ENCODE measurements at places on chromosomes 16 and 17.
A peak's percentile ranks its signal among the peaks of the same experiment; 100 is the strongest.

- DNase-seq = no peak
Observed at GRCh38 chr17:74715144-74715543, 2.4 kb upstream of the CD300LF start.

DNA sequence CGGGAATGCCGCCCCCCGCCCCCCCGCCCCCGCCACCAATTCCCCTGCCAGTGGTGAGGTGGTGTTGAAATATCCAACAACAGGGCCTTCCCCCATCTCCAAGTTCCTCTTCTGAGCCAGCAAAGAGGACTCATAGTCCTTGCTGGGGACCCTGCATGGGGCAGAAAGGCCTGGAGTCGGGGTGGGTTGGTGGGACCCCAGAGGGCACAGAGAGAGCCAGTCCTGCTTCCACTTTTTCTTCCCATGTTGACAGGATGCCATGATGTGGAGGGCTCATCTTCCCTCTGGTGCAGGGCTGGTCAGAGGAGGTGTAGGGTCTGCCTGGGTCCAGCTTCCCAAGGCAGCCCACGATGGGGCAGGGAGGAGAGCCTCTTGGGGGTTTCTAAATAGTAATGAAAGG lies 49.0 kb upstream of the PIK3R6 start:
- DNase-seq = no peak

DNA sequence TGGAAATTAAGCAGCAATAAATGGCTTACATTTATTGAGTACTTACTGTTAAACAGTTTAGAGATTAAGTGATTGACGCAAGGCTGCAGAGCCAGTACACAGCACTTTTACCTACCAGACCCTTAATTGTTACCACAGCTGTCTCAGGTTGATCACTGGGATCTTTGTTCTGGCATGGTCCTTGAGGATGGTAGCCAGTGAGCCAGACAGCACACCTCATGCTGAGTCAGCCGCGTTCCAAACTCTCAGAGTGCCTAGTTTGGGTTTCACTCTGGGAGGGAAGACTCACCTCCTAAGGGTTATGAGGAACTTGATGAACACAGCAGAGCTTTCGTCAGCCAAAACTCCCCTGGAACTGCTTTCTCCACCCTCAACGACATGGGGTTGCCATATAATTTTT lies 20.4 kb downstream of the CDH3 start:
- no peak for DNase-seq

DNA sequence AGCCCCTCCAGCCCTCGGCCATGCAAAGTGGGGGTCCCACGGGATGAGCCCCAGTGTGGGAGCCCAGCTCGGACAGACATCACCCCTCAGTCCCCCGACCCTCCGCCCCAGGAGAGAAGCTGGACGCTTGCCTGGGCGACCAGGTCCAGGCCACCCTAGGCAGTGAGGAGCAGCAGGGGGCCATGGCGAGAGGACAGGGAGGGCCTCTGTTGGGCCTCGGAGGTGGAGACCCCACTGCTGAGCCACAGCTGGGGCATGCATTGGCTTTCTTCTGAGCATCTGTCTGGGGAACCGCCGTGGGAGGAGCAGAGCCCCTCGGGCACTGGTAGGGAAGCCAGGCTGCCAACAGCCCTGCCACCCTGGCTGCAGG lies 13.0 kb downstream of the ACTG1 start:
- no peak for DNase-seq

GRCh38 chr16:56261656-56262055 lies 70.4 kb downstream of the GNAO1 start:
- no peak for DNase-seq

DNA sequence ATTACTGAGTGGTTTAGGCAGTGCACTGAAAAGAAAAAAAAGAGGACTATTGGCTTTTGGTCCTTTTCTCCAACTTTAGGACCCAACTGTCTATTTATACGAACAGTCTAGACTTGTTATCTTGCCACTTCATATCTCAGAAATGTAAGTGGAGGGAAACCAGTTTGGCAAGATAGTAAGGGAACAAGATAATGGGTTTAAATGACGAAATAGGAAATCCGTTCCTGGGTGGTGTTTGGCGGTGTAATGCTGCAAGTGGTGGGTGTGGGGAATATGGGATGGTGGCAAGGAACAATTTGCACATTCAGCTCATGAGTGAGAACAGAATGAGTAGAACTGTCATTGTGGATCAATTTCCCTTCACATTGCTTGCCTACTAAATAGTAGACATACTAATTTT lies 44.7 kb downstream of the GRB7 start:
- no peak for DNase-seq

GRCh38 chr17:38672788-38673706 lies 1.7 kb downstream of the EPOP start:
- DNase-seq = no peak

DNA sequence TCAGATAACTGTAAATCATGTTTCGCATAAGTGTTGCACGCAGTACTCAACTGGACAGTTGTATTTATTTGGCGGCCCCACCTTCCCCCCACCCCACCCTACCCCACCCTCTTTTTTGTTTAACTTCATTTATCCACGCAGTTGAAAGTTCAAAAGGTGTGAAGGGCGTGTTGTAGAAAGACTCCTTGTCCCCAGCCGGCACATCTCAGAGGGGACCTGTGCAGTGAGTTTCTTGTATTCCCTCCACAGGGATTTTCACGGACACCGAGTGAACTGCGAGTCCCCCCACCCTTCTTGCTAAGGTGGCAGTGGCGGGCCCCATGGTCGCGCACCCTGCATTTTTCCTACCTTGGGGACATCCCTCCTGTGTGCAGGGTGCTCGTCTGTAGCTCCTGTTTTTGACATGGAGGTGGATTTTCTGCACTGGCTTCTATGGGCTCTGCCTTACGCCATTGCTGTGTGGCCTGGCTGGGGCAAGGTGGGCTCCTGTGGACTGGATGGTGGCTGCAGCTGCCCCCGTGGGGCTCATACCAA lies 36.2 kb downstream of the ADCY7 start:
- no peak for DNase-seq

- no peak for DNase-seq
Observed at GRCh38 chr16:85163278-85164112, 51.2 kb upstream of the CIBAR2 start.

- DNase-seq = no peak
Observed at GRCh38 chr16:16163571-16163970, 59.7 kb downstream of the ABCC6 start.

DNA sequence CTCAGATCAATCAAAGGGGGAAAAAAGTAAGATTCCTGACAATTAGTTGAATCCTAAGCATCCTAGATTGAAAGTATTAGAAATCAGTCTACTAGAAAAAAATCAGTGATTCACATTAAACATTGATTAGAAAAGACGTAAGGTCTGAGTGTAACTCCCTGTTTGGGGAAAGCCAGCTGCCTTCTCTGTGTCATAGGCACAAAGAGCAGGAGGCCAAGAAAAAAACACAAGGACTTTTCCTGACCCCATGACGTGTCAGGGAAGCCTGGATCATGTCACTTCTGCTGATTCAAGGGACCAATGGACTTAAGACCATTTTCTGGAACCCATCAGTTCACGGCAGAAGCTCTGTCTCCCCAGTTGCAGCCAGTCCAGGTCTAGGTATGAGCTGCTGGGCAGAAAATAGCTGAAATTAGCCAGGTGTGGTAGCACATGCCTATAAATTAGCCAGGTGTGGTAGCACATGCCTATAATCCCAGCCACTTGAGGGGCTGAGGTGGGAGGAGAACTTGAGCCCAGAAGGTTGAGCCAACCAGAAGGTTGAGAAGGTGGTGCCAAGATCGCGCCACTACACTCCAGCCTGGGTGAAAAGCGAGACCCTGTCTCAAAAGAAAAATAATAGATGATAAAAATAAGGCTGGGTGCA lies 35.9 kb downstream of the RANBP10 start:
- DNase-seq = no peak

GRCh38 chr17:16417896-16418684 lies 2.7 kb downstream of the TRPV2 start:
- DNase-seq = no peak

DNA sequence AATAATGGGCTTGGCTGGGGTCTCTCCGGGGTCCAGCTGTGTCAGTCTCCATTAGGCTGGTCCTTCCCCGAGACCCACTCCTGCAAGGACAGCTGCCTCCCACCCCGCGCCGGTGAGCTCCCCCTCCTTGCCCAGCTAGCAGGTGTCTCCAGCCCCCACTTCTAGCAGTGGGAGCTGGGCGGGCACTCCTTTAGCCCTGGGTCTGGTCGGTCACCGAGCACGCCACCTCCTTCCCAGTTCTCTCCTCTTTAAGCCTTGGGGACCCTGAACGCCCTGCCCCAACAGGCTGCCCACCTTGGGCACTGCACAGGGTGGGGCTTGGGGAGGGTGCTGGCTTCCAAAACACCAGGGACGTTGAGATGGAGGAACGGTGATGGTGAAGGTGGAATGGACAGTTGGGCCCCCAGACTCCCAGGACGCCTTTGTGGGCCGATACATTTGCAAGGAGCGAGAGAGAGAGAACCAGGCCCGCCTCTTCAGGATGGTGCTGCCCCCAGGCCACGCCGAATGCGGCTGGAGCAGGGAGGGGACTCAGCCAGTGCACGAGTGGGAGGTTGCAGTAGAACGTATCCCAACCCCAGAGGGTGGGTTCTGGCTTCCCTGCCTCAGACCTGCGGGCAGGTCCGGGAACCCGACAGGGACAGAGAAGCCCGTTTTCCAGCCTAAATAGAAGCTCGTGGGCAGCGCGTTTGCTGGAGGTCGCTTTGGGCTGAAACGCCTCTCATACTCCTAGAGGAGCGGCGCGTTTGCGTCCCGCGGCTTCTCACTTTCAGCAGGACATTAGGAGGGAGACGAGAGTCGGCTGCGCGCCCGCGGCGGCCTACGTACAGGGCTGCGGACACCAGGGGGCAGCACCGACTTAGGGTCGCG lies 10.7 kb downstream of the TBX2 start:
- DNase-seq = no peak

DNA sequence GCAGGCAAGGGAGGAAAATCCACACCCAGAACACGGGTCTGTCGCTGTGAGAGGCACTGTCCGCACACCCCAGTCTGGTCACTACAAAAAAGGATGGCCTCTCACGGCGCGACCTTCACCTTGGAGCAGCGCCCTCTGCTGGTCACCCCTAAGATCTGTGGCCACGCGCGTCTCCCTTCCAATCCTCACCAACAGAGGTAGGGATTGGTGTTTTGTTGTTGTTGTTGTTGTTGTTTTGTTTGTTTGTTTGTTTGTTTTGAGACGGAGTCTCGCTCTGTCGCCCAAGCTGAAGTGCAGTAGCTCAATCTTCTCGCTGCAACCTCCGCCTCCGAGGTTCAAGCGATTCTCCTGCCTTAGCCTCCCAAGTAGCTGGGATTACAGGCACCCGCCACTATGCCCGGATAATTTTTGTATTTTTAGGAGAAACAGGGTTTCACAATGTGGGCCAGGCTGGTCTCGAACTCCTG lies 15.0 kb upstream of the C17orf58 start:
- peak; percentile 38 for DNase-seq

GRCh38 chr16:4913130-4913773 lies 23.7 kb downstream of the PPL start:
- no peak for DNase-seq

- no peak for DNase-seq
Observed at GRCh38 chr17:73493956-73494926, 150.0 kb downstream of the SDK2 start.

- DNase-seq = no peak
Observed at GRCh38 chr16:86931410-86931941, 353.1 kb downstream of the FOXL1 start.

DNA sequence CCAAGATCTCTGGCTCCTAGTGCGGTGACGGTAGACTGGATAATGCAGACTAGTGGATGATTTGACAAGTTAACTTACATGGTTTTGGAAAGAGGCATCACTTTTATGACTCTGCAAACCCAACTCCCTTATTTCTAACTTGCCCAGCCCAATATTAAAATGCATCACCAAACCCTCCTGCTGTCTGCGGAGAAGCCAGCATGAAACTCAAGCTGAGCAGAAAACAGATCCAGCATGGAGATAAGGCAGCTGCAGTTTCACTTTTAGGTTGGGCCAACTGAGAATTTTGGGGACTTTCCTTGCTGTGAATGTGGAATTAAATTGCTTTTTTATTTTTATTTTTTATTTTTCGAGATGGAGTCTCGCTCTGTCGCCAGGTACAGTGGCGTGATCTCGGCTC lies 27.8 kb downstream of the CDH1 start:
- no peak for DNase-seq

DNA sequence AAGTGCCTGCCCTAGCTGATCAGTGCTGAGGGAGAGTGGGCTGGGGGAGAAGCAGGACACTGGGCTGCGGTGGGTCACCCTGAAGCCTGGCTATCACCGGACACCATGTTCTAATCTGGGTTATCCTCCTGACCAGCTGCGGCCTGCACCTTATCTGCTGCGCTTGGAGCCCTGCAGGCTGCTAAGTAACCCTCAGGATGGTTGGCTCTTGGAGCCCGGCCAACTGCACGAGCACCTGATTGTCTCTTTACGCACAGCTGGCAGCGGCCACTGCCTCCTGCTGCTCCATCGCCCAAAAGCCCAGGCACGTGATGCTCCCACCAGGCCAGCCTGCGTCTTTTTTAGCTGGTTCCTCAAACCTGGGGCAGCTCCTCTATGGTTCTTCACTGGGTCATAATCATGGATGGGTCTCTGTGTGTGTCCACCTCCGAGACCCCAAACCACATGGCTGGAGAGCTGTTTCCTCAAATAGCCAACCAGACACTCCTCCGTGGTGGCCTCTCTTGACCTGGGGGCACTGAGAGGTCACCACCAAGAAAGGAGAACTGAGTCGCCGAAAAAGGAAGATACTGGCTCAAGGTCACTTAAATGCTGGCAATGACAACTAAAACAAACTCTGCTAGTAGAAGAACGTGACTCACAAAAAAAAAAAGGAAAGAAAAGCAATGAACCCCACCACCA lies 21.7 kb downstream of the SPHK1 start:
- DNase-seq = peak; percentile 39

- no peak for DNase-seq
Observed at GRCh38 chr17:74353446-74354060, 8.1 kb downstream of the BTBD17 start.

- DNase-seq = no peak
Observed at GRCh38 chr16:82991966-82992675, 365.4 kb downstream of the CDH13 start.

DNA sequence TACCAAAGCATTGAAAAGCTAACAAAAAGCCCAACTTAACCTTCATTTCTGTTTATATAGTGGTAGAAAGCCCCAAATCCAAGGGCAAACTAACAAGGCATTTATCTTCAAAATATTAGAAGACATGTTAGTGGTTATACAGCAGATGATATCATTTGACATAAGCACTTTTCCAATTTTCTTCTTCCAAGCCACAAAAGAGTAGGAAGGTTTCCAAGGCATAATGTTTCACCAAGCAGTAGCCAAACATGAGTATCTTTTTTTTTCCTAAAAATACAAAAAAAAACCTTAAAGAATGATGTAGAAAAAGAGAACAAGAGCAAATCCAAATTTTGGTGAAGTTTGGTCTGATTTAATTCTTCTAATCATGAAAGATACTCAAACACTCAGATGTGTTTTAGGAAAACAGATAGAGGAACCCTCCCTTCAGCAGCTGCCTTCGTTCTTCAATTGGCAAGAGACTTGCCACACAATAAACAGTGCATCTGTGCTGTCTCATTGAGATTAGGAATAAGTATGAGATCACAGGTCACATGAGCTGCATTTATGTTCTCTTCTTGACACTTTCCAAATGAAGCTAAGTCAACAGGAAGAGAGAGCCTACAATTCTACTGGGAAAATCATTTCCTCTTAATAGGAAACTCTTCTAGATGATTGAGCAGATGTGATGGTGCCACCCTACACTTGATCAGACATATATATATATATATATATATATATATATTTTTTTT lies 106.7 kb downstream of the TTC19 start:
- DNase-seq = no peak

GRCh38 chr16:35310999-35311398 lies 1851.6 kb downstream of the TP53TG3F start:
- no peak for DNase-seq
